ENCODE measurements at places on chromosomes 3 and 15.

DNA sequence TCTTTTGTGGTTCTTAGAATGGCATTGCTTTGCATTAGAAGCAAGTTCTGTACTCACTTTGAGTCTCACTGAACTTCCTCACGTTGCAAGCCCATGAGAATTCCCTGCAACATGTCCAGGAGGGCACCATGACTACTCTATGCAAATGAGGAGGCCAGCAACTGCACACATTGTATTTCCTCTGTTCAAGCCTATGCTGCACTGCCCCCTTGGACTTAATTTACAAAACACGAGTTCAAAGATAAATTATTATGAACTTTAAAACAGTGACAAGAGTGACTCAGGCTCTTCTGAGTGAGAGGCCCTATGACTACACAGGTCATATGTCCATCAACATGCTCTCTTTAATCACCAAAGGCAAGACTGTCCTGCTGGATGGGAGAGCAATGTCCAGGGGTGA, 484.2 kb upstream of the ATP11B start:
- DNase-seq: no peak

- no peak for DNase-seq
These were observed 12.7 kb downstream of the GATA2 start for GRCh38 chr3:128480278-128480677.

DNA sequence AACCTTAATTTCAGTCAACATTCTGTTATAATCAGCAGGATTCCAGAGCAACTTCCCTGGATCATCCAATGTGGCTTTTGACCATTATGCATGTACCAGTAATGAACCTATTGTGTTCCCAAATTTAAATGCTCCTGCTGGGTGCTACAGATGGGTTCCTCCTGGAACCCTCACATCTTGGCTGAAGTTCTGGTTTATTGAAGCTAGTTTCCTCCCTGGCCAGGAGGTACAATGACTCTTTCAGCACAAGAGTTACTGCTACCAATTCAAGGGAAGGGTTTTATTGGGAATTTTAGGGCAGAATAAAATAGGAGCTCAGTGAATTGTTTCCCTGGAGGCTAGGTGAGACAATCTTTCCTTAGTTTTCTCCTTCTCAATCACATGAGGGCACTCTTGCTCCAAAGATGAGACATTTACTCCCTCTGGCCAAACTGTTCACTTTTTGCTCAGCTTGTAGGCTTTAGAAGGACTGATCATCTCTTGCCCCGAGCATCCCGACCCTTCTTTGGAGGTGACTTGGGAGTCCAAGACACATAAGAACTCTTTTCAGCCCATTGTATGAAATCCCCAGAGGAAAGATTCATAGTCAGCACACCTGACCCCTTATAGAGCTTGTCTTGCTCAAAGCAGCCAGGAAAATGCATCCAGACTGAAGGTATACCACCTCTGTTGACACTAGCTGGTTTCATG, 8.8 kb upstream of the NPHP3 start:
- DNase-seq: no peak

- no peak for DNase-seq
These were observed 105.8 kb upstream of the ARL6 start for GRCh38 chr3:97658668-97659285.

GRCh38 chr15:57457726-57458125, 81.4 kb downstream of the CGNL1 start:
- no peak for DNase-seq

DNA sequence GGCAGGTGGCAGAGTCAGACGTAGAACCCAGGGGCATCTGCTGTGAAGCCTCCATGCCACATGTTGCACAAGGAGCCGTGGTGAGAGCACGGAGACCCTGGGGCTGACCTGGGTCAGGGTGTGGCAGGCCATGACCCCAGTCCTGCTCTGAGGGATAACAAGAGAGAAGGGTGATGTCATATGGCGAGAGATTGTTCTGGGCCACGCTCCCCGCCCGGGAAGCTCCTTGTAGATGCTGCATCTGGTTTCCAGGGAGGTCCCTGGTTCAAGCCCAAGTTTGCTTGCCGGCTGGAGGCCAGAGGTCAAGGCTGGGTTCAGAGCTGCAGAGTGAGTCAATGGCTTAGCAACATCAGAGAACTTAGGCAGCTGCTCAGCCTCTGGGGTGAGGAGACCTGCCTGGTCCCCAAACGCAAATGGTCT, 17.3 kb downstream of the FGD5 start:
- DNase-seq: no peak

DNA sequence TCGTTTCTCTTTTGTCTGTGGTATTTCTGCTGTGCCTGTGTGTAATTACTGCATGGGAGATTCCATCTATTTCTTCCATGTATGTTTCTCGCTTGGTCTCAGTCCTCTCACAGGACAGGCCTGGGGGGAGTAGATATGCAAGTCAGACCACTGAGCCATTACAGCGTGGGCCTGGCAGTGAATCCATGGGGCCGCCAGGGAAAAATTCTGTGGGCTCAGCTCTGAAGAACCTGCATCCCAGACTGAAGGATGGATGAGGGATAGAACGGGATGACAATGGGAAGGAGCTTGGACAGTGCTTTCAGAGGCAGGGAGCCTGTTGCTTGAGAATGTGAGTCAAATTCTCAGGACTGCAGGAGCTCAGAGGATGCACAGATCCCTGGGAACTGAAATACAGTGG, 24.8 kb downstream of the GRAMD2A start:
- no peak for DNase-seq

- DNase-seq: no peak
These were observed 314.3 kb upstream of the RASGRP1 start for GRCh38 chr15:38878926-38879325.

- no peak for DNase-seq
These were observed 29.5 kb downstream of the DNAH1 start for GRCh38 chr3:52345521-52346109.

GRCh38 chr15:63134245-63134985, 12.8 kb downstream of the LACTB start:
- DNase-seq: no peak

GRCh38 chr3:72899349-72899765, 11.5 kb downstream of the GXYLT2 start:
- DNase-seq: no peak

DNA sequence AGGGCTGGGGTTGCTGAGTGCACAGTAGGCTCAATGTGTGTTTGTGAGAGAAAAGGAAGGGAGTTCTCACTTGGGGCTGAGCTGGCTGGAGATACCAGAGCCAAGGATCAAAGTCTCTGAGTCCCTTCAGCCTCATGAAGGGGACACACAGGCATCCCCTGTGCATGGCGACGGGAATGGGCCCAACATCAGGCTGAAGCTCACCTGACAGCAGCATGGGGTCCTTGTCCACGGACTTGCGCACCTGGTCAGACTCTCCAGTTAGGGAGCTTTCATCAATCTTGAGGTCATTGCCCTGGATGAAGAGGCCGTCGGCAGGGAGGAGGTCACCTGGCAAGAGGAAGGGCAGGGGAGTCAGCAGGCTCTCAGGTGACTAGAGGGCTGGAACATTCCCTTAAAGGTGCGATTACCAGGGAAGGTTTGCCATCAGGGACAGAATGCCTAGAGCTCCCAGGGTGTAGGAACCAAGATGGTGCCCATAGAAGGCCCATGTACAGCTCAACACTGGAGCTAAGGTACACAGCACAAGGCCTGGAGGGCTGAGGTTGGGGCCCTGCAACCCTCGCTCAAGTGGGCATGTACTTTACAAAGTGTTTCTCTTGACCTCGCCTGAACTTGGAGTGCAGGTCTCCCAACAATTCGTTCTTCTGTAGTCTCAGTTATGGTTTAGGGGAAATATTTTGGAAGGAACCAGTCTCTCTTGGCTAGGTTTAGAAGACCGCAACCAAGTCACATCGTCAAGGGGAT, 80.0 kb upstream of the SEC13 start:
- no peak for DNase-seq

- DNase-seq: peak; percentile 67
These were observed 34.3 kb downstream of the CCR3 start for GRCh38 chr3:46276497-46277099.

DNA sequence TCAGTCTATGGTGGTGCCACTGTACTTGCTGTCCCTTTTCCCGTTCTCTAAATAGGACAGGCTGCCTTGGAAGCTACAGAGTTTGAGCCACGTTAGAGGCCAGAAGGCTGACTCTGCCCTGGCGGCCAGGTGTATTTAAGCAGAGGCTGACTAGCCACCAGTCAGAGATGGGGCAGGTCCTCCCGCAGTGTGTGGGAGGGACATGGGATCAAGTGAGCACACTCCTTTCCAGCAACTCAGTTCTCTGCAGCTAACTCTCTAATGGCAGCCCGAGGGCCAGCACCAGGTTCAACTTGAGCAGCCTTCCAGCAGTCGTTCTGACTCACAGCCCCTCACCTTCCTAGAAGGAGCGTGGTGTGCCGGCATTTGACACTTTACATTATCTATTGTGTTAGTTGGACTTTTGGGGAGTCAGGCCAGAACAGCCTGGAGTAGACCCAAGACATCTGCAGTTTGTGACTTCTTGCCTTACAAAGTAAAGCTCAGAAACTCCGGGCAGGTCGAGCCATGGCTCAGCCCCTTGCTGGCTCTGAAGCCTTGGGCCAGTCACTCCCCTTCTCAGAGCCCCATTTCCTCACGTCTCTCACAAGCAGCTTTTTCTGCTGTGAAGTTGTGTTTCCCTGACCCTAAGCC, 46.7 kb upstream of the MYZAP start:
- no peak for DNase-seq

GRCh38 chr3:141933421-141934300, 57.2 kb downstream of the ATP1B3 start:
- no peak for DNase-seq

GRCh38 chr15:44158111-44158510, 37.0 kb downstream of the FRMD5 start:
- DNase-seq: no peak

DNA sequence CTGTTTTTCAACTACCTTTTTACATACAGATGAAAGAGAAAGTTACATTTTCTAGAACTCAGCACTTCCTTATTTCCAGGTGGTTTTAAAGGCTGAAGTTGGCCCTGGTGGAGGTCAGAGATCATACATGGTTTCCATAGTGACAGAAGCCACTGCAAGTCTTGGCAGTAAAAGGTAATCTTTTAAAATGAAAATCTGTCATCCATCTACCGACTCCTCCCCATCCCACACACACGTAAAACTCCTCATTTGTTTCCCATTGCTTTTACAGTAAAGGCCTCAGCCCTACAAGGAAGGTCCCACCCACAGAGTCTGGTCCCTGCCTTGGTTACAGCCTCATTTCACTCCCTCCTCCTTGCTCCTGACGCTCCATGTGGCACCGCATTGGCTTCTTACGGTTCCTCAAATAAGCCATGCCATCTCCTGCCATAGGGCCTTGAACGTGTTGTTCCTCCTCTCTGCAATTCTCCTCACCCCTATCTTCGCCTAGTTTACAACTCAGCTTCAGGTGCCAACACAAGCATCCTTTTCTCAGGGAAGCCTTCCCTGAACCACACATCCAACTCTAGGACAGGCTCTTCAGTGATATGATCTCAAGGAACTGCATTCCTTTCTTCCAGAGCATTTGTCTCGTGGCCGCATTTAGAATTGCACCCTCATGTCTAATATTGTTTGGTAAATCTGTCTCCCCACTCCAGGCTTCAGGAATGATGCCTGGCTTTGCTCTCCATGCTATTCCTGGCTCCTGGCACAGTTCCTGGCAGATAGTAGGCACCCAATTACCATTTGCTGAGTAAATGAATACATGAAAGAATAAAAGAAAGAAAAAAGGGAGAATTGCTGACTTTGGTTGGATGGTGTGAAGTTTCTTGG, 2.6 kb downstream of the CYP19A1 start:
- no peak for DNase-seq

DNA sequence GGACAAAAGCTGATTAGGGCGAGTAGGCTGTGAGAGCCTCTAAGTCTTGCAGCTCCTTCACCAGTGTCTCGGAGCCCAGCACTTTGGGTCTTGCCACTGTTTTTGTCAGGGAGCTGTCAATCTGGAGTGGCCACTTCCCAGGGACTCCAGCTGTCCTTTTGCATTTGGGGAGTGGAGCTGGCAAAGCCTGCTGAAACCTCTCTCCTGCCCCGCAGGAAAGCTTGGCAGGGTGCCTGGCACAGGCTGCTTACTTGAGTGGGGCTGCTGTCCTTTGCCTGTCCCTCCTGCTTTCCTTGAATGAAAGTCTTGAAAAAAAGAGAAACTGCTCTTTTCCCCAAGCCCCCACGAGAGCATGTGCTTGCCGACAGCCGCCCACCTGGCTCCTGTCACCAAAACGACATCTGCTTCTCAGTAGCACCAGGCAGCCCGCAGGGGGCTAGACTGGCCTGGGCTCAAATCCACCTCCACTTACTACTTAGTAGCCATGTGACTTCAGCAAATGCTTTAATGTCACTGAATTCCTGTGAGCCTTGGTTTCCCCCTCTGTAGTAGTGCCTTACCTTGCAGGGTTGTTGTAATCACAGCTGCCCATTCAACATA, 13.7 kb downstream of the USP13 start:
- DNase-seq: no peak

- no peak for DNase-seq
These were observed 136.7 kb upstream of the VEPH1 start for GRCh38 chr3:157639756-157640426.

All from activated CD4-positive, alpha-beta T cell treated with anti-CD3 and anti-CD28 coated beads, Interleukin-2, amount 50 U/mL, for 4 hours (primary cell).